ENCODE measurements at places on chromosomes 7 and 10. TPM values are rescaled to one million over a fixed set of nuclear protein-coding genes. Genes with fewer than 3 reads are reported as not detected.

- H3K4me3 ChIP-seq = peak overlapping the region; percentile 94
- peaks cover 61% of the 10 kb centered on the region for H3K4me1 ChIP-seq
- no peak for DNase-seq
- H3K27me3 ChIP-seq = no peaks in the 10 kb centered on the region
- H3K36me3 ChIP-seq = peaks cover 24% of the 10 kb centered on the region
These were observed 38.2 kb upstream of the PFKFB3 start for GRCh38 chr10:6164271-6165095.

DNA sequence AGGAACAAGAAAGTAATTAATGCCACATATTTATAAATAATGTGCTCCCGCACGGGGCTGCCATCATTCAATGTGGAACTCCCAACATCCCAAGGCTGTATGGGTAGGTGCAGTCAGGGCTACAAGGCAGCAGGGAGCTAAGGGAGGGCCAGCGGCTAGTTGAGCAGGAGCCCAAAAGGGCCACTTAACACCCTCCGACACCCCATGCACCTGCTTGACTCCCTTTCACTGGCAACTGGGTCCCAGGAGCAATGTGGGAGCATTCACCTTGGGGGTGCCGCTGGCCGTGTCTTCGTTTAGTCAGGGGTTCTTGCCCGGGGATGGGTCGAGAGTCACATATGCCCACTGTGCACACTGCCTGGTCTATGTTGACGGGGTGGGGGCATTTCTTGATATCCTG, 27.9 kb downstream of the SCART1 start:
- no peak overlapping the region for H3K27ac ChIP-seq
- H3K4me1 ChIP-seq = no peaks in the 10 kb centered on the region
- H3K27me3 ChIP-seq = peaks cover 3% of the 10 kb centered on the region
- H3K4me3 ChIP-seq = no peak overlapping the region
- peaks cover under 1% of the 10 kb centered on the region for H3K36me3 ChIP-seq

RET gene
- 0.31 TPM for total RNA-seq

DNA sequence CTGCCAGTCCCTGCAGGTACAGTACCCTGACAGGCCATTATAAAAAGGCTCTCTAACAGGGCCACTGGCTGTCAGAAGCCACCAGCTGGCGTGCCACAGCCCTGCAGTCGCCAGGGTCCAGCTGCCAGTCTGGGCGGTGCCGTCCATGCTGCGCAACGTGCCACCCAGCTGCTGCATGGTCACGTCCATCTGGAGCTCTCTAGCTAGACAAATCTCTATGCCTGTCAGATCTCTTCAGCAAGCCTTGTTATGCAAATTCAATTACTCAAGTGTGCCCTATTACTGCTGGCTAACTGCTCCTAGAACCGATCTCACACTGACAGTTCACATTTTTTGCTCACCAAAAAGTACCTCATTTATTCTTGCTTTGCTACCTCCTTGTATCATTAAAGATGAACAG, 75.9 kb downstream of the HIBADH start:
- H3K4me3 ChIP-seq = no peak overlapping the region
- H3K27me3 ChIP-seq = peaks cover 4% of the 10 kb centered on the region
- H3K27ac ChIP-seq = no peak overlapping the region
- no peak for DNase-seq
- H3K4me1 ChIP-seq = no peaks in the 10 kb centered on the region
- H3K36me3 ChIP-seq = no peaks in the 10 kb centered on the region

SPDYE6 gene
- total RNA-seq = not detected

PCLO gene
- total RNA-seq = not detected

GRCh38 chr10:103472005-103472404, 7.0 kb downstream of the CALHM3 start:
- no peak for DNase-seq
- H3K27ac ChIP-seq = peak overlapping the region; percentile 89
- no peaks in the 10 kb centered on the region for H3K27me3 ChIP-seq
- peaks cover 71% of the 10 kb centered on the region for H3K4me1 ChIP-seq
- H3K4me3 ChIP-seq = peak overlapping the region; percentile 19

GHRHR gene
- total RNA-seq = not detected

GRCh38 chr7:6056616-6057015, 25.4 kb downstream of the ANKRD61 start:
- peaks cover 21% of the 10 kb centered on the region for H3K4me1 ChIP-seq
- H3K36me3 ChIP-seq = peaks cover 6% of the 10 kb centered on the region
- H3K27ac ChIP-seq = no peak overlapping the region
- no peaks in the 10 kb centered on the region for H3K27me3 ChIP-seq

HMX3 gene
- total RNA-seq = not detected

GRCh38 chr10:28120043-28120749, 121.3 kb upstream of the ODAD2 start:
- peaks cover 10% of the 10 kb centered on the region for H3K4me1 ChIP-seq
- DNase-seq = no peak
- H3K4me3 ChIP-seq = no peak overlapping the region
- H3K27ac ChIP-seq = no peak overlapping the region
- no peaks in the 10 kb centered on the region for H3K27me3 ChIP-seq

DNA sequence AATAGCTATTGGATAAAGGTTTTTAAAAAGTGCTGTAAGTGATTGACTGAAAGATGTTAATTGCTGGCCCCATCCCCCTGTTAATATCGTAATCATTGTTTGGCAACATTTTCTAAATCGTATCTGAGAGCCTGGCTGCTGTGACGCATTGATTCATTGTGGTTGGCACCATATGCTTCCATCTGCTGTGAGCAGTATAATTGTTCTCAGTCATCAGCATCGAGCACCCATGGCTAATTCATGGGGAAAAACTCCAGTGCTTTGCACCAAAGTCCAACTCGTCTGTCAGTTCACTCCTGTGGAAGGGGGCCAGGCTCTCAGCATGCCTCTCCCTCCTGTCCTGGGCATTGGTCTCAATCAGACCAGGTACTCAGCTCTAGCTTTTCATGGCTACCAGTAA, 205.2 kb downstream of the STK31 start:
- peaks cover 8% of the 10 kb centered on the region for H3K27me3 ChIP-seq
- no peaks in the 10 kb centered on the region for H3K36me3 ChIP-seq
- H3K4me3 ChIP-seq = no peak overlapping the region
- H3K4me1 ChIP-seq = no peaks in the 10 kb centered on the region
- H3K27ac ChIP-seq = no peak overlapping the region
- DNase-seq = no peak

- no peak for DNase-seq
- no peak overlapping the region for H3K27ac ChIP-seq
- H3K36me3 ChIP-seq = no peaks in the 10 kb centered on the region
- no peaks in the 10 kb centered on the region for H3K27me3 ChIP-seq
- H3K4me3 ChIP-seq = no peak overlapping the region
These were observed 48.0 kb upstream of the AQP1 start for GRCh38 chr7:30863706-30864035.

DNA sequence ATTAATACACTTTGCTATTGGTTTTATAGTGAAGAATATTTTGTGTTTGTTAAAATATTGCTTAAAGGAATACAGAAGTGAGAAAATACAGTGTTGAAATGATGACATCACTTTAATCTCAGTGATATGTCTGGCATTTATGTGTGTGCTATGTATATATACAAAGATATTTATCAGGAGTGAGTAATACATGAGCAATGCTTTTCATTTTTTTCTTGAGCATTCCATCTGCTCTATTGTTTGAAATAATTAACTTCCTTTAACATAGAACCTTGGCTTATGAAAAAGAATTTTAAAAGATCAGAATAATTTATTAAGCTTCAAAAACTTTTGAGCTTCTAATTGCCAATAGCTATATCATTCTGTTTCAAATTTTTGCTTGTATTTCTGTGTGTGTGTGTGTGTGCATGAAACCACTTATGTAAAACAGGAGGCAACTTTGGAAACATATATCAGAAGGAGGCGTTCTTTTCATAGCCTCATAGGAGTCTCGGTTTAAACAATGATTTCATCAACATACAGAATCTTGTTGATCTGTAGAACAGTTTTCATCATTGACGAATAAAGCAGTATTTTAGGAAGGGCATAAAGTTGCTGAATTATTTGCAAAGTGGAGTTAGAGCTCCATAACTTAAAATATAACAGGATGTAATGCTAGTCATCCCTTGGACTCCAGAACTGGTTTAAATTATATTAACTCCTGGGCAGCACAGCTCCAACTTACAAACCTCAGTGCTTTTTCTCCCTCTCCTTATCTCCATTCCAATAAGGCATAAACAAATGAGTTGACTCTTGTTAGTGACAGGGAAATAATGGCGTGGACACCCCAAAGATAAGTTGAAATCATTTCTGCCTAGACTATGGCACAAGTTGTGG, 228.4 kb upstream of the DGKB start:
- H3K27ac ChIP-seq = no peak overlapping the region
- H3K4me3 ChIP-seq = no peak overlapping the region
- H3K4me1 ChIP-seq = no peaks in the 10 kb centered on the region
- H3K27me3 ChIP-seq = no peaks in the 10 kb centered on the region
- H3K36me3 ChIP-seq = no peaks in the 10 kb centered on the region
- DNase-seq = no peak

- H3K27me3 ChIP-seq = peaks cover 2% of the 10 kb centered on the region
- no peak overlapping the region for H3K4me3 ChIP-seq
- no peaks in the 10 kb centered on the region for H3K36me3 ChIP-seq
- H3K27ac ChIP-seq = no peak overlapping the region
These were observed 289.9 kb upstream of the SP8 start for GRCh38 chr7:21076574-21076973.

DNA sequence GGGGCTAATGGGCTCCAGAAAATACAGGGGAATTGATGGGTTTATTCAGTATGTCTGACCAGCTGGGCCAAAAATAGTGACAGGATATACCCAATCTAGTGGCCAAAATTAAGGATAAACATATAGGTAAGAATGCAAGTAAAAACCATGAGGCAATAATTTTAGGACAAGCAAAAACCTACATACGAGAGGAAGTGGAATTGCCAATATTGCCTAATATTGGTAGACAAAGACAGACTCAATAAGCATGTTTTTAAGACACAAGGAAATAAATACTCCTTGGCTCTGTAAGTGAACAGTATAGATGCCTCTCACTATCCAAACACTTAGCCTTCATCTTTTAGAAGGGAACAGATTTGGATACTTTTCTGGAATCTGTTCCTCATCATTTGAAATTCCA, 51.0 kb downstream of the ATXN7L1 start:
- no peak overlapping the region for H3K4me3 ChIP-seq
- peaks cover 2% of the 10 kb centered on the region for H3K36me3 ChIP-seq
- no peak overlapping the region for H3K27ac ChIP-seq
- peaks cover 13% of the 10 kb centered on the region for H3K27me3 ChIP-seq

CAV2 gene
- not detected for total RNA-seq

GRCh38 chr7:127536394-127536691, 49.1 kb downstream of the GCC1 start:
- H3K36me3 ChIP-seq = no peaks in the 10 kb centered on the region
- no peak for DNase-seq
- no peak overlapping the region for H3K4me3 ChIP-seq
- H3K27ac ChIP-seq = no peak overlapping the region

TRIM8 gene
- 111 TPM for total RNA-seq

GRCh38 chr7:104700336-104700735, 313.7 kb upstream of the KMT2E start:
- H3K27ac ChIP-seq = no peak overlapping the region
- H3K4me3 ChIP-seq = no peak overlapping the region
- H3K27me3 ChIP-seq = peaks cover 4% of the 10 kb centered on the region
- H3K4me1 ChIP-seq = no peaks in the 10 kb centered on the region

DNA sequence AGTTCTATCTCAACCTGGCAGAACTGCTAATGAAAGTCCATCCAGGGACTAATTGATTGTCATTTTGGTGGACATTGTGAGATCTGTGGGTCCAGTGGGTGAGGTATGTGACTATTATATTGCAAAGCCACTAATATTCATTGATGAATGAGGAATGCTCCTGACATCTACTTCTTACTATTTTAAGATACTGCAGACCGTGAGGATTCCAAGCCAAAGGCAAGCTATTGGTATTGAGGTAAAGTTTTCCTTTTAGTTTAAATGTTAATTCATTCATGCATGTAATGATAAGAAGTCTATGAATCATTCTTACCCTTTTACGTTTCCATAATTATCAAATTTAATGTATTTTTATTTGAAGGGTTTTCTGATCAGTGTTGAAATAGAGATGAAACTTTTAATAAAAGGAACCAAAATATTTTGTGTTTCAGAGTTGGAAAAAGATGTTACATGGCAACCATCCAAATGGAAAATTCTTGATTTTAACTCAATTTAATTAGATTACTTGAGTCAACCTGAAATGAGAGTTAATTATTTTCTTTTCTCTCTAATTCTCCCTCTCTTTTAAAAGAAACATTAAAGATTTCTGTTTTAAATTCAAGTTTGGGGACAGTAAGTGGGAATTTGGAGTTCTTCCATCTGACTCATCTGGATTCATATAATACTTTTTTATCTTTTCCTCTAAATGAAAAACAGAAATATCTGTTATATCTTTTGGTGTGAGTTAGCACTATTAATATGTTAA, 39.6 kb downstream of the NUP205 start:
- no peaks in the 10 kb centered on the region for H3K4me1 ChIP-seq
- no peak for DNase-seq
- no peaks in the 10 kb centered on the region for H3K27me3 ChIP-seq

- no peaks in the 10 kb centered on the region for H3K4me1 ChIP-seq
- no peaks in the 10 kb centered on the region for H3K36me3 ChIP-seq
- DNase-seq = no peak
- H3K27me3 ChIP-seq = no peaks in the 10 kb centered on the region
- no peak overlapping the region for H3K4me3 ChIP-seq
- no peak overlapping the region for H3K27ac ChIP-seq
These were observed 142.9 kb downstream of the PAXIP1 start for GRCh38 chr7:154859747-154860620.

GRCh38 chr7:18306696-18307095, 188.9 kb upstream of the HDAC9 start:
- DNase-seq = no peak
- H3K36me3 ChIP-seq = no peaks in the 10 kb centered on the region
- no peak overlapping the region for H3K4me3 ChIP-seq
- H3K27me3 ChIP-seq = peaks cover 2% of the 10 kb centered on the region

DNA sequence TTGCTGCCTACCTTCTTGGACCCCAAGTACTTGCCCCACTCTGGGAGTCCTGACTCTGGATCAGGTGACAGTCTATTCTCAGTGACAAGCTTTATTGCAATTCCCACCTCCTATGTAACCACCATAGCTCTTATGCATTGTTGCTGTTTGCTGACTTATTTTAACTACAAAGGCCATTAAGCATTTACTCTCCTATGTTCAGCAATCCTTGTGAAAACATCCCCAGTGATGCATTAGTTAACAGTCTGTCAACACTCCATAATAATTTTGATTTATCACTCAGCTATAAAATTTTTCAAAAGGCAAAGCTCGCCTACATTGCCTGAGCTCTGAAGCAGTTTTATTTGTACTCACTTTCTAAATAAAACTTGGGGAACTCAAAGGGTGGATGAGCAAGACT, 871.8 kb upstream of the SORCS1 start:
- no peaks in the 10 kb centered on the region for H3K27me3 ChIP-seq
- H3K27ac ChIP-seq = no peak overlapping the region
- no peaks in the 10 kb centered on the region for H3K4me1 ChIP-seq
- no peaks in the 10 kb centered on the region for H3K36me3 ChIP-seq
- no peak overlapping the region for H3K4me3 ChIP-seq
